ENCODE measurements at places on chromosomes 2 and 18.

- no peak for DNase-seq
These were observed 116.2 kb downstream of the EML6 start for GRCh38 chr2:54839461-54840255.

DNA sequence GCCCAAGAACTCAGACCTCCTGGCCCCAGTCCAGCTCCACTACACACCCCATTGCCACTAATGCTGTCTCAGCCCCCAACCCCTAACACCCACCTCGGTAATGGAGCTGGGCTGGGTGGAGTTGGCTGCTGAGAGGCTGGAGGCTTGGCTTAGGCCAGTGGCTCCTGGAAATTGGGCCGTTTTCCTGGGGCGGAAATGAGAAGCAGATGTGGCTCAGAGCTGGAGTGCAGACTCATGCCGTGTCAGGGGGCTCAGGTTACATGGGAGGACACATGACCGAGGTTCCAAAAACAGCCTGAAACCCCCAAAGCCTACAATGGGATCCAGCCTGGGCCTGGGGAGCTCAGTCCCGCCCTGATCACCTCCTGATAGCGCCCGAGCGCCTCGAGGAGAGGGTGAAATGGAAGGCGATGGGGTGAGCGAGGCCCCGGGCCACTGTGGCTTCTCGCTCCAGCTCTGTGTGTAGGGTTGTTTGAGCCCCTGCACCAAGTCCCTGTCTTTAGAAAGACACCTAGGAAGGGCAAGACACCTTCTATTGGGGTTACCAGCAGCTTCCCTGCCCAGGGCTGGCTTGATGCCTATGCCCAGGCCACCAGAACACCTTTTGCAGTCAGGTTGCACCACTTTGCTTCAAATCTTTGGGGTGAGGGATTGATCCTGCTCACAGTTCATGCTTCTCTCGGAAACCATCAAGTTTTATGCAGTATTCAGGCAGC, 175.7 kb upstream of the HAAO start:
- DNase-seq: peak; percentile 79

DNA sequence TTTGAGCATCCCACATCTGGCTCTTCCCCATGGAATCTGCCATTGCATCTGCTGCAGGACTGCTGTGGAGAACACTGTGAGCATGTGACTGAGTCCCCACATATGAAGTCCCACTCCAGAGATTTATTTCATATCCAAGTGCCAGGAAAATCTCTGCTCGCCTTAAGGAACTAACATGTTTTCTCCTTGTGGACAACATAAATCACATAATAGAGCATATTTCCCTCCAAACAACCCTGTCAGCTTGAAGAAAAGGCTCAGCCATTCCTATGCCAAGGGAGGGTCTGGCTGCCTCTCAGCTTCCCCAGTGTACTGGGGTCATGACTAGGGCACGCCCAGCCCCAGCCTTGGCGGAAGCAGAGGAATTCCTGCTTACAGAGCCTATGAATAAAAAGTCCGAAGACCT, 193.7 kb downstream of the DNER start:
- DNase-seq: no peak

DNA sequence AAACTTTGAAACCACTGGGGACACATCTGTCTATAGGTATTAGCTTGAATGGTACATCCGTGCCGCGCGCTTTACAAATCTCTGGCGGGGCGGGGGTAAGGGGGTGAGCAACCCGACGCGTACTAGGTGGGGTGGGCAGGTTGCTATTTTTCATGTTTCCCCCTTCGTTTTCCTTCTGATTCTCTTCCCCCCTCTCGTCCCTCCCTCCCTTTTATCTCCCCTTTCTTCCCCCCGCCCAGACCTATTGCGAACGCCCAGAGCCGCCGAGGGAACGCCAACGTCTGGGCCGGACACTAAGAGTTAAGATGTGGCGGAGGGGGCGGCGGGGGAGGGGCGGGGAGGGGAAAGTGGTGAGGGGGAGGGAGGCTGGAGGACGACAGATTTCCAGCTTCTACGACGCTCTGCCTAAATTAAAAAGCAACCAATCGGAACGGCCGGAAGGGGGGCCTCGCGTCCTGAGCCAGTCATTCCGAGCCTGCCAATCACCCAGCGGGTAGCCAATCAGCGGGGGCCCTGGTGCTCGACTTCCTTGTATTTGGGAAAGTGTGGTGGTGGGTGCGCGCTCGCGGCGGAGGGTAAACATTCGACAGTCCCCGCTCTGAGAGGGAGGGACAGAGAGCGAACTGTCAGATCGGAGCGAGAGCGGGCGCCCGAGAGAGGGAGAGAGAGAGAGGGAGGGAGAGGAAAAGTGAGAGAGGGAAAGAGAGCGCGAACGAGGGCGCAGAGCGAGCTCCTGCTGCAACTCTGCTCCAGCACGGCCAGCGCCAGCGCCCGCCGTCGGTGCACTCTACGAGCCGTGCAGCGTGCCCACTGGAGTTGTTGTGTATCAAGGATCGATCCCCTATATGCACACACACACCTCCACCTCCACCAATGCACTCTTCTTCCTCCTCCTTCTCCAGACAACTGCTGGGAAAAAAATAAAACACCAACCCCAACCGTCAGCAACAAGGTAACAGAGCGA, at the start of gene POU3F3:
Gene POU3F3, plus strand, starts transcription at position 582 of the 964 bp plus-strand sequence. CDS start 1,396 bp downstream, outside the sequence.
- DNase-seq: no peak

GRCh38 chr18:79525556-79526467, 130.1 kb downstream of the NFATC1 start:
- DNase-seq: no peak

DNA sequence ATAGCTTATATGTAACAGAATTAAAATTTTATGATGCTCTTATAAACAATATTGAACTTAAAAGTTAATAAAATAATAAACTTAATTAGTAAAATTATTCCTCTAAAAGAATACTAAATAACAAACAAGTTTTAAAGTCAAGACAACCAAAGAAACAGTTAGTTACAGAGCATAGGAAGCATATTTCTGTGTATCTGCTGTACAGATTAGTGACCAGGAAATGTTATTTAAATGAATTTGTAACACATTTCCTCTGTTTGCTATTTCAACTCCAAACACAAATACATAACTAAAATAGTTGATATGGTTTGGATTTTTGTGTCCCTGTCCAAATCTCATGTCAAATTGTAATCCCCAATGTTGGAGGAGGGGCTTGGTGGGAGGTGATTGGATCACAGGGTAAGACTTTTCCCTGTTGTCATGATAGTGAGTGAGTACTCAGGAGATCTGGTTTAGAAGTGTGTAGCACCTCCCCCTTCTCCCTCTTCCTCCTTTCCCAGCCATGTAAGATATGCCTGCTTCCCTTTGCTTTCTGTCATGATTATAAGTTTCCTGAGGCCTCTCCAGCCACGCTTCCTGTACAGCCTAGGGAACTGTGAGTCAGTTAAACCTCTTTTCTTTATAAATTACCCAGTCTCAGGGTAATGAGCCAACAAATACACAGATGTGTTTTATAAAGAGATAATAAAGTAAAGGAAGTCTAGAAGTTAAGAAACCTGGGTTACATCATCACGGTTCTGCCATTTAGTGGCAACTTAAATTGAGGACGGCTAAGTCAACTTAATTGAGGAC, 51.8 kb downstream of the ROCK2 start:
- DNase-seq: no peak

DNA sequence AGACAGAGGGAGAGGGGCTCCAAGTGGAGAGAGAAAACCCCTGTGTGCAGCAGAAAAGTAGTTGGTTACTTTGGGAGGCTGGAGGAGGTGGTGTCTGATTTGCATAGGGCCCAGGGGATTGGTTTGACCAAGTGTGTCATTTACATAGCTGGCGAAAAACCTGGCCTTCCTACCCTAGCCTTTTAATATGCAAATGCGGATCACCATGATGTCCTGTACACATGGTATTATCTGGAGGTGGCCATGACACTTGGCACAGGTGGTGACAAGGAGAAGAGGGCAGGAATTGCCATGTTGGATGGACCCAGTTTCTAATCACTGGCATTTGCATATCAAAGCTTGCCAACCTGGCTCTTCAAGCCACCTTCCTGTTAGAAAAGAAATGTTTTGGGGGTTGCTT, 120.8 kb upstream of the CHAC2 start:
- DNase-seq: no peak

- DNase-seq: no peak
These were observed 379.1 kb upstream of the ATP5MC3 start for GRCh38 chr2:175560521-175561169.

- DNase-seq: no peak
These were observed 94.9 kb downstream of the AGAP1 start for GRCh38 chr2:235588750-235589149.

DNA sequence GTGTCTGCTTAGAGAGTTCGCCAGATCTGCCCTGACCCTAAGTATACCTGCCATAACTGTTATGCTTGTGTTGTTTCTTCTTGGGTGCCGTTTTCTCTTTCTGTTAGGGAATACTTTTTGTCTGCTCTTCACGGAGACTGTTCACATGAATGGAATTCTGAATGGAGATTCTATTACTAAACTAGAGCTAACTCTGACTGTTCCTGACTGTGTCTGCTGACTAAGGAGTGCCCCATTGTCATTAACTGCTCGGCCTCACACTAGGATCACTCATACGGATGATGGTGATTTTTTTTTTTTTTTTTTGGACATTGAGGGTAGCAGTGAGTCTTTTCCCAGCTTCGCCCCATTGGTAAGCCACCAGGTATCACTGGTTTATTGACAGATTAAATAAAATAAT, 104.8 kb upstream of the SLC8A1 start:
- DNase-seq: no peak

DNA sequence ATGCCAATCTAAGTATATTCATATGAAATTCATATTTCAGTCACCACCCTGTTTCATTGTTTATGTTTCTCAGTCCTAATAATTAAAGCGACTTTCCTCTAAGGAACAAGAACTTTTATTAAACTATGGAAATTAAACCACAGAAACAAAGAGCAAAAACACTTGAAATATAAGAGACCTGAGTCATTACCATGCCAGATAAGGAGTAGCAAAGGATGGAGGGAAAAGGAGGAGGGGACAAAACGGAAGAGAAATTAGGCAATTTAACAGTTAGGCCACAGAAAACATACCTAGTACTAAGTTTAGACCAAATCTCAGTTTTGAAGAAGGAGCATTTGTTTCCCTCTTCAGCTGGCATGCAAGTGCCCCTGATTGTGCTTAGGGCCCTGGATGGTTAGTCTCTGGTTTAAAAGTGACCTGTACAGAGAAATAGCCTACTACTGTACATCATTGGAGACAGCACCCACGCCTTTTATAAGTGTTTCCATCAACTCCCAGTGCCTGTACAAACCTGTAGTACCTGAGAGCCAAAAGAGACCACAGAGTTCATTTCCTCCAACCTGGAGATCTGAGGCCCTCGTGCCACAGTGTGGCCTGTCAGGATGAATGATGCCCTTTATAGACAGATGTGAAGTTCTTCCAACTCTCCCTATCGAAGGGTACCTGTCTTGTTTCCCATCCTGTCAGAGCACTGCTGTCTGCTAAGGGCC, 74.5 kb downstream of the SPATS2L start:
- DNase-seq: peak; percentile 59

DNA sequence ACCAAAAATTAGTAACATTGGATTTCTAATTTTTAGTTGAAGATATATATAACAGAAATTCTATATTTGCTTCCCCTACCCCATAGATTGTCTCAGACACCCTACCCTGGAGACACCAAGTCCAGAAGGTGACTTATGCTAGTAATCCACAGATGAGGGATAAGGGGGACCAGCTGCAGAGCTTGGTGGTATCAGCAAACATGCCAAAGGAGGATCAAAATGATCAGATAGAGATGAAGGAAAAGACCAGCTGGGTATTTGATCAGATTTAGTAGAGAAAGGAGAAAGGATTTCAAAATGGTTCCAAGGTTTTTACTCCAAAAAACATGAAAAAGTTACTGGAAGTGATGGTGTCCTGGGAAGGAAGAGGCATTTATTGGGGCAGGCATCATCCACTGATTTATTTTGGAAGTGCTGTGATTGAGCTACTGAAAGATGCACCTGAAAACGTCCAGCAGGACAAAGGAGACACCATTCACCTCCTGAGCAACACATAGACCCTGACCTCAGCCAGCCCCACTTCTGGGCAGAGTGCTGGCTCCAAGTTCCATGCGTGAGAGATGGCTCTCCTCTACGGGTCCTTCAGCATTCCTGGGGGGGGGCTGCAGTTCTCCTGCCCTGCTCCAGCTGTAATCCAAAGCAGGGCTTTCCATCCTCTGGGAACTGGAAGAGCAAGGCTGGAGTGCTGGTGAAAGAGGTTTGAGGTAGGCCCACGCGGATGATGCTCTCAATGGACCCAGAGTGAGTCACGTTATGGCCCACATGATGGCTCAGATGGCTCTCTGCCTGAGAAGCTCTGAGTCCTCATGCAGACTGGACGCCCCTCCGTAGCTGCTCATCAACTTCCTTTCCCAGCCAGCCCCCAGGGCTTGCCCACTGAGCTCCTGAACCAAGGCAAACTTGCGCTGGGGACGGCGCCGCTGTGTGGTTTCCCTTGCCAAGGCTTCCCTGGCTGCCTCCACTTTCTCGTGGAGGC, 3.7 kb upstream of the LRRFIP1 start:
- DNase-seq: no peak

GRCh38 chr18:63315131-63315662, 4.4 kb downstream of the BCL2 start:
- DNase-seq: no peak

DNA sequence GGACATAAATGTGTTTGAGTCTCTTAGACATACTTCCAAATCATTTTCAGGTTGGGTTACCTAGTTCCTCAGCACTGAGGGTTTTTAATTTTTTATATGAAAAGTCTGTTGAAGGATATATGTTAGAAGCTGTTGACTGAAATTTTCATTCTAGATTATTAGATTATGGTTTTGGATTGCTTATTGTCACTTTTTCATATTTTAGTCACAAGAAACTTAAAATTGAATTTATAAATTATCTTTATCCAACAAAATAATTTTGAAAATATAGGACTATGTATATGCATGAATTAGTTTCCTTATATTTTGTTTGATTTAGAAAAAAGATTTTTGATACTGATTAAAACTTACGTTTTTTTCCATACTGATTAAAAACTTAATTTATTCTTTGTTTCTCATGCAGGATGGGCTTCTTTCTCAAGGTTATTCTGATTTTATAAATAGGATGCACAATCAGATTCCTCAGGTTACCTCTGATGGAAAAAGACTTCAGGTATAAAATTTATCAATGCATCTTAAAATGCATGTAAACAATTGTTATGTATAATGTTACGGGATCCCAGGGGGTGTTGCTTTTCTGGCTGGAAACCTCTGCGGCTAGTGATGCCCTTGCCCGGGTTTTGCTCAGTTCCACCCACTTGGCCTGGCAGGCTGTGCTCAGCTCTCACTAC, 26.2 kb downstream of the DDX1 start:
- no peak for DNase-seq

DNA sequence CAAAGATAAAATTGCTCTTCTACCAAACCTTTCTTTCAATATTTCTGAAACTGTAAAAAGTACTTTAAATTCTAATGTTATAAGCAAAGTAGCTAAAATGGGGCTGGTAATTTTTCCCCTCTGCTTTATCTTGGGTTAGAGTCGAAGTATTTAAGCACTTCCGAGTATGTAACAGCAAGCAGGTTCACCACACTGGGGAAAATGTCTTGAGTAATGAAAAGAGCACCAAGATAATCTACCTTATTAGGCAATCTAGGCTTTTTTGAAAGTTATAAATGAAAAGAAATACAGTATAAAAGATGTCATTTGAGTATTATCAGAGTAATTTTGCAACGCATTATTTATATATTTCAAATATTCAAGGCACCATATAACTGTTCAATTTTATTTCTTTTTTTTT, 687 bp upstream of the DSG3 start:
- no peak for DNase-seq
